Right cardiac atrium (tissue), 5 donors: ENCODE measurements at places on chromosomes 7 and 10.

GRCh38 chr7:108290459-108291151, 160.4 kb upstream of the LAMB4 start:
- no peak for DNase-seq

DNA sequence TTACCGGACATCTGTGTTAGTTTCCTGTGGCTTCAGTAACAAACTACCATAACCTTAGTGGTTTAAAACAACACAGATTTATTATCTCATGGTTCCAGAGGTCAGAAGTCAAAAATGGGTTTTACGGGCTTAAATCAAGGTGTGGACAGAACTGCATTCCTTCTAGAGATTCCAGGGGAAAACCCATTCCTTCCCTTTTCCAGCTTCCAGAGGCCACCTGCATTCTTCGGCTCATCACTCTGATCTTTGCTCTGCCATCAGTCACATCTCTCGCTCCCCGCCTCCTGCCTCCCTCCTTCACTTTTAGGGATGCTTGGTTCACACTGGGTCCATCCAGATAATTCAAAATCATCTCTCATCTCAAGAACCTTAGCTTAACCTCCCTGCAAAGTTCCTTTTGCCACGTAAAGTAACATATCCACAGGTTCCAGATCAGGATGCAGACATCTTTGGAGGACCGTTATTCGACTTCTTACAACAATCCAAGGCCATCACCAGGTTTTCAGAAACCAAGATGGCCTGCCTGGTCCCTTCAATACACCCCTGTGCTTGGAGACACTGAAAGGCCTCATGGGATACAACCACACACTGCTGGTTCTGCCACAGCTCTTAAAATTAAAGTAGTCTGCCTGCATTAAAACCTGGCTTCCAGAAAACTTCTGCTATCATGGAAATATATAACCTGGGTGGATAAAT, 225.9 kb upstream of the MYO3A start:
- no peak for DNase-seq

DNA sequence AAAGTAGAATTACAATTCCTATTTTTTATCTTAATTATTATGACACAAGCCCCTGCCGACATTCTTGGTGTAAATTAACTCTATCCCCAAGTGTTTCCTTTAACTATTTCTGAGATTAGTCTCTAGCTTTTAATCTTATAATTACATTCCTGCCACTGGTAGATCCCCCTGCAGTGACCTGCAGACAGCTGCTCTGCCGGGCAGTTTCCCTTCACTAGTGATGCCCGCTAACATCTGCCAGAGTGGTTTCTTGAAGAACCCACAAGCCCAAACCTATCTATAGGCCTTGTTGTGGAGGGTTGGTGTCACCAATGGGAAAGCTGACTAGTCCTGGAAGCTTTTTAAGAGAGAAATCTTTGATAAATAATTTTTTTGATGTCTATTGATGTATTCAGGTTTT, 50.0 kb downstream of the ADAM22 start:
- DNase-seq, result no peak

- DNase-seq, result no peak
Measured at GRCh38 chr7:63047546-63047945, 951.1 kb upstream of the ZNF722 start.

DNA sequence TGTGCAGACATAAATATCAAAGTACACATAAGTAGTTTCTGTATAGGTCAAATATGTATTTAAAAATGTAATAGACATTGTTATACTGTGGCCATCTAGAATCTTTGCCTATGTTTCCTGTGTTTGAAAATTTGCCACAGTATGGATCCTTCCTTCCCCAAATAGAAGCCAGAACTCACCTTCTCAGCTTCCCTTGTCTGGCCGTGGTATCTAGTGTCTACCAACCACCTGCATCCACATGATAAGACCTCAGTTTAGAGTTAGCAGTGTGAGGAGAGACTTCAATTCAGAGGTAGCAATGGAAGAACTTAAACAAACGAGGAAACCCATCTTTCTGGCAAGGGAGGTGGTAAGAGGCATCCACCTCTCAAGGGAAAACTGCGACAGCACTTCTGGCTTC, 4.9 kb downstream of the TRDMT1 start:
- no peak for DNase-seq

DNA sequence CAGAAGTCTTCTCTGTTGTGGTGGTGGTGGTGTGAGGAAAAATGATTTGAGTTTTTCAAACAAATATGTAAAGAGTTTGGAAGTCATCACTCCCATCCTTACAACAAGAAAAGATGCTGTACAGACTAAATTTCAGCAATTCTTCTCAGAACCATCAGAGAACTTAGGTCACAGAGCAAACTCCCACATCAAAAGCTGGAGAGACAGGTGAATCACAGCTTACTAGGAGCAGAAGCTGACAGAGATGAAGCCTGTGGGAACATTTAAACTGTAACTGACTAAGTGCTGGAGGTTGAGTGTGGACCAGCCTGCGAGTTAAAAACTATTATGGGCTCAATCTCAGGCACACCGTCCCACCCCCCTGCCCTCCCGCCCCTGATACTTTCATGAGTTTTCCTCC, 97.3 kb downstream of the AKR1D1 start:
- no peak for DNase-seq

- no peak for DNase-seq
Measured at GRCh38 chr7:155660059-155660757, 15.7 kb downstream of the RBM33 start.

- no peak for DNase-seq
Measured at GRCh38 chr7:111694376-111694775, 132.1 kb upstream of the IMMP2L start.

DNA sequence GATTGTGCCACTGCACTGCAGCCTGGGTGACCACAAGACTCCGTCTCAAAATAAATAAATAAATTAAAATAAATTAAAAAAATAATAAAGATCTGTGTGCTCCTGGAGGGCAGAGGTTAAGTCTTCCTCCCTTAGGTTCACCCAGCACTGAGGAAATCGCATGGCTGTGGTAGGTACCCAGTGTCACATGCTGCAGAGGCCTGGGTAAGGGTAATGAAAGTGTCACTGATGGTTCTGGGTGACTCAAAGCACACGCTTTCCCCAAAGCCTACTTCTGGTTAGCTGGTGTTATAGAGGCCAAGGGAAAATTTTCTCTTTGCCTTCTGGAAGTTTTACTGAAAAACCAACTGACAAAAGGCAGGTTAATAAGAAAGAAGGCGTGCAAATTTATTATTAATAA, 88.8 kb upstream of the ITGB1 start:
- no peak for DNase-seq

- DNase-seq, result peak; percentile 60
Measured at GRCh38 chr7:106598663-106599342, 62.2 kb downstream of the CCDC71L start.

GRCh38 chr7:152085131-152085530, 59.7 kb downstream of the GALNT11 start:
- no peak for DNase-seq

DNA sequence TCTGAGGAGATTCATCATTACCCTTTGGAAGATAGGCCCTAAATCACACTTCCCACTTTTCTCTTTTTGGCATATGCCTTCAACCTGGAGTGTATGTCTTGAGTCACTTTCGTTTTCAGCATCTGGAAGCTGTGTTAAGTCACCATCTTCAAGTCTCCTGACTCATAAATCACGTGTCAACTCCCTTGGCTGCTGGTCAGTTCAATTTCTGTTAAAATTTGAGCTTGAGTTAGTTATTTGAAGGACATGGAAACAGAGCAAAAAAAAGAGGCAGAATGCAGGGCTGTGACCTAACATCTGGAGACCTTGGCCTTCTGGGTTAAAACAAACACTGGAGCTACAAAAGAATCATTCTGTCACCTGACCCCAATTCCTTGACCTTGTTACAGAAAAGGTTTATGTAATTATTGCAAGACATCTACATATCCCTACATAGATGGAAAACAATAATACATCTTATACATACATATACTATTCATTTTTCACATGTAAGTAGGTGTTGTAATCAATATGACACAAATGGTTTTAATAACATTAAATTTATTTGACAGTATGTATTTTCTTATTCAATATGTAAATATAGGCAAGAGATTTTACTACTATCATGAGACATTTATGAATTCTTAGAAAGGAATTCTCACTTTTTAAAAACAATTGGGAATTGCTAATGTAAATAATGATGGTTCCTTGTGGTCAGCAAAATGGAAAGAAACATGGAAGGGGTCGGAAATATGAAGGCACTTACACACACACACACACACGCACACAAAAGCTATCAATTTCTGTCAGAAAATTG, 169.7 kb upstream of the PHYHIPL start:
- no peak for DNase-seq

- peak; percentile 51 for DNase-seq
Measured at GRCh38 chr7:88758381-88759229, 895 bp upstream of the ZNF804B start.

GRCh38 chr10:95329296-95329695, 38.5 kb upstream of the PDLIM1 start:
- DNase-seq, result no peak

DNA sequence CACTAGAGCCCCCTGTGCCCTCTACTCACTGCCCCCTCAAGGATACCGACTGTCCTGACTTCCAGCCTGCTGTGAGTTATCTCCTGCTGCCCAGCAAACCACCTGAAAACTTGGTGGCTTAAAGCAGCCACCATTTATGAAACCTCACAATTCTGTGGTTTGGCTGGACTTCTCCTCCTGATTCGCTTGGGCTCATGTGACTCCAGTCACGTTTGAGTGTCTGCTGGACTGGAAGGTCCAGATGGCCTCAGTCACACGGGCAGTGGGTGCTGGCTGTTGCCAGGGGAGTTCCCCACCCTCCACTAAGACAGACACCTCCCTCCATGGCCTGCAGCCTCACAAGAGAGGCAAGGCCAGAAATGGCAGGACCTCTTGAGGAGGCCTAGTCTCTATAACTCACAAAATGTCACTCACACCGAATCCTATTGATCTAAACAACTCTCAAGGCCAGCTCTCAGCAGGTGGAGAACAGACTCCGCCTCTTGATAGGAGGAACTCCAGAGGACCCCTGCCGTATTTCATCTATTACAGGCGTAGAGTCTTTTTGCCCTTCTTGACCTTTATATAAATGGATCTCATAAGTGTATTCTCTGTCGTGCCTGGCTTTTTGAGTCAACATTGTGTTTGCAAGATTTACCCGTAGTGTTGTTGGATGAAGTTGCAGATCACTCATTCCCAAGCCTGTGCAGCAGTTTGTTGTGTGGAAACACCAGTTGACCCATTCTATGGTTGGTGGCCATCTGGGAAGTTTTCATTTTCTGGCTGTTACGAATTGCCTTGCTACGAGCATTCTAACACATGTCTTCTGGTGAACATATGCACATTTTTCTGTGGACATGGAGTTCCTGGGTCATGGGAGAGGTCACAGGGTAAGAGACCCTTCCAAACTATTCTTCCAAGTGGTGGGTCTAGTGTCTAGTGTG, 48.3 kb downstream of the ZMIZ1 start:
- peak; percentile 53 for DNase-seq
